WTC11 (cell line): ENCODE measurements at places on chromosomes 2 and 18.

DNA sequence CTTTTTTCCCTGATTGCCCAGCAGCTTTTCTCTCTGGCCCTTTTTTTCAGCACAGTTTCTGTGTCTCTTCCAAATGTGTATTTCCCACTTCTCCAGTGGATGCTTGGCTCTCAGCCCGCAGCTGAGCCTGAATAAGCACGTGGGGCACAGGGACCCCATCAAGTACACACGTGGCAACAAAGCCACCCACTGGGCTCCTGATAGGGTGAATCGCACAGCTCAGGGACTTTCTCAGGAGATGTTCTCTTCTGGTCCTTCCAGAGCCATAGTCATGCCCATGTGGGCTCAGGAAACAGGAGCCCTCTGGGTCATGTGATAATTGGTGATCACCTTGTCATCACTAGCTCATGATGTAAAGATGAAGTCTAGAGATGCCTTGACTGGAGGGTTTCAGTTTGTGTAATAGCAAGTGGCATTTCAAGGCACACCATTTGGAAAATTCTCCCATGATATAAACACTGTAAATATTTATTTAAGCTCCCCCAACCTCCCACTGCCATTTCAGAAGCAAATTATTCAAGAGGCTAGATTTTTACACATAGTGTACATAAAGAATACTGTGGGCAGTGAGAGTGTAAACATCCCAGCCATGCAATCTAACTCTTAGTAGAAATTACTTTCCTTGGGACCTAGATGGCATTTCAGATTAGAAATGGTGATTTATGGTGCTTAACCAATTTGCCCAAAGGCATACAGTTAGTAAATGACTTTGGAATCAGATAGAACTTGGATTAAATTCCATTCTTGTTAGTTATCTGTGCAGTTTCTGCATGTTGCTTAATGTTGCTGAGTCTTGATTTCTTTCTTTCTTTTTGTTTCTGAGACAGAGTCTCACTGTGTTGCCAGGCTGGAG is 597.5 kb downstream of the SLC4A3 start:
- no peak overlapping the region for H3K27ac ChIP-seq
- H3K4me3 ChIP-seq, result no peak overlapping the region
- no peak for DNase-seq
- H3K4me1 ChIP-seq, result peaks cover 30% of the 10 kb centered on the region
- H3K27me3 ChIP-seq, result no peaks in the 10 kb centered on the region; the same call in 1 of the 2 replicates

GRCh38 chr2:181762000-181762399 is 81.7 kb upstream of the NEUROD1 start:
- DNase-seq, result no peak
- no peaks in the 10 kb centered on the region for H3K27me3 ChIP-seq

DNA sequence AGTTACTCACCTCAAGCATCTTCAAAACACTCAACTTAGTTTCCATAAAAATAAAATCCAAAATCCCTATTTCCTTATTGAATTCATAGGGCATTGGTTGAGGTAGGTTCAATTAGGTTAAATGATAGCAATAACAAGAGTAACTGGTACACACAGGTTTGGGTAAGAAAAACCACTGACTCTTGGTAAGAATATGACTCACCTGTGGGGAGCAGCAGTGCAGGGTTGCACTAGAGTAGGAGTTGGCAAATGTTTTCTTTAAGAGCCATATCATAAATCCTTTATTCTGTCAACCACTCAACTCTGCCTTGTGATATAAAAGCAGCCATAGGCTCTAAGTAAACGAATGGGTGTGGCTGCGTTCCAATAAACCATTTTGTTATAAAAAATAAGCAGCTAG is 71.4 kb upstream of the CDH20 start:
- H3K27me3 ChIP-seq, result peaks cover 21% of the 10 kb centered on the region
- H3K4me1 ChIP-seq, result no peaks in the 10 kb centered on the region
- H3K27ac ChIP-seq, result no peak overlapping the region
- no peak overlapping the region for H3K4me3 ChIP-seq
- no peak for DNase-seq

DNA sequence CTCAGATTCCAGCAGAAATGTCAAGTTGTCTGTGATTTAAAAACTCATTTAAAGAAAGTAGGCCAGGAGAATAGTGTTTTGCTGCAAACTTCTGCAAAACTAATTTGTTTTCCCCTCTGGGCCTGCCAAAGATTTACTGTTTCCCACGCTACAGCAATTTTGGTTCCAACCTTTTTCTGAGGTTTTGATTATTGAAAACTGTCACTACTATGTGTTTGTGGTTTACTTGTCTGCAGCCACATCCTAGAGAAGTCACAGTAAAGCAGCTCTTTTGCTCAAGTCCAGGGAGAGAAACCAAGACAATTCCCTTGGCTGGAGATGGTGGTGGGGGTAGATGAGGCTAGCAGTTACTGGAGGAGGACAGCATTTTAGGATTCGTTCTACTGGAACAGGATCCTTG is 12.8 kb downstream of the IL1R2 start:
- no peak overlapping the region for H3K27ac ChIP-seq
- no peaks in the 10 kb centered on the region for H3K36me3 ChIP-seq
- no peaks in the 10 kb centered on the region; the same call in 1 of the 2 replicates for H3K27me3 ChIP-seq
- no peak overlapping the region for H3K4me3 ChIP-seq
- H3K4me1 ChIP-seq, result peaks cover 4% of the 10 kb centered on the region

DNA sequence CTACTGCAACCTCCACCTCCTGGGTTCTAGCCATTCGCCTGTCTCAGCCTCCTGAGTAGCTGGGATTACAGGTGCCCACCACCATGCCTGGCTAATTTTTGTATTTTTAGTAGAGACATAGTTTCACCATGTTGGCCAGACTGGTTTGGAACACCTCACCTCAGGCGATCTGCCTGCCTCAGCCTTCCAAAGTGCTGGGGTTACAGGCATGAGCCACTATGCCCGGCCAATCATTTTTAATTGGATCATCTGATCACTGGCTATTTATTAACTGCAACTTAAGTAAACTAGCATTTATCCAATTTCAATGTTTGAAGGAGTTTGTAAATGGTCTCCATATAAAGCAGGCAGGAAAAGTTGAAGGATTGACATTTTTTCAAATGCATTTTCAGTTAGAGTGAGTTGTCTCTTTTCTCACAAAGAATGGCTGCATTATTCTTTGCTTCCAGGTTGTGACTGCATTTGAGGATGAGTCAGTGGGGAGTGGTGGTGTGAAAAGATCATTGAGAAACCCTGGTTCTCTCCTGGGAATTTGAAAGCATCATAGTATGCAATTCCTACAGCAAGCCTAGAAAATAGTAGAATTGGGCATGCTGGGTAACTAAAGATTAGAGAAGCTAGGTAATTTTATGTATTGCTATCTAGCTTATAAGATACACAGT is 431.1 kb upstream of the ZEB2 start:
- no peak for DNase-seq
- no peaks in the 10 kb centered on the region for H3K36me3 ChIP-seq
- no peaks in the 10 kb centered on the region for H3K27me3 ChIP-seq
- no peak overlapping the region for H3K27ac ChIP-seq

DNA sequence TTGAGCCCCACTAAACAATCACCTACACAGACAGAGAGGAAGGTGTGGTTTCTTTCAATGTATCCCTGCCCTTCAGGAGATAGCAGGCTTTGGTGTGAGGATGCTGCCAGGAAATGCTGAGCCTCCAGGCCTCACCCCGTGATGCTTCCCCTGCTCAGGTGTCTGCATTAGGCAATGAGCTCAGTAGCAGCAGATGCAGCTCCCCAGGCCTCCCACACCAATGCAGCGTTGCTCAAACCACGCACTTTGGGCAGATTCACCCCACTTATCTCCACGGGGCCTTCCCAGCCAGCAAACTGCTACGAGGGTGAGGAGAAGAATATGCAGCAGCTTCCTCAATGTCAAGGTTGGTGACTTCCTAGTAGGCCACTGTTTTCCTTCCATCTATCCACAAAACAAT is 229.3 kb upstream of the PXDN start:
- no peak overlapping the region for H3K27ac ChIP-seq
- peaks cover 49% of the 10 kb centered on the region for H3K4me1 ChIP-seq
- H3K4me3 ChIP-seq, result no peak overlapping the region
- no peaks in the 10 kb centered on the region for H3K27me3 ChIP-seq
- DNase-seq, result no peak
- H3K36me3 ChIP-seq, result no peaks in the 10 kb centered on the region

DNA sequence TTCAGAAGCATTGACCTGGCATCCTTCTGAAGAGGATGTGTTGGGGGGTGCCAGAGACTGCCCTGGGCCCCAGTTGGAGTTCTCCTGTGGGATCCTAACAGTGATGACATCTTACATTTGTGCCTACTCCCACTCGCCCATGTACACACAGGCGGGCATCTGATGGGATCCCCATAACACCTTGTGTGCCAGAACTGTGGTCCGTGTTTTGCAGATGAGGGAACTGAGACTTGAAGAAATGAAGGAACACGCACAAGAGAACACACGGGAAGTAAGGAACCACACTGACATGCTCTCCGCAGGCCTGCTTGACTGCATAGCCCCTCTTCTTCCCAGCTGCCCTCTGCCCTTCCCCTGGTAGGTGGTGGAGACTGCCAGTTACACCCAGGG is 255.3 kb downstream of the MYCN start:
- no peak overlapping the region for H3K4me3 ChIP-seq
- H3K27ac ChIP-seq, result no peak overlapping the region
- H3K36me3 ChIP-seq, result no peaks in the 10 kb centered on the region
- H3K27me3 ChIP-seq, result no peaks in the 10 kb centered on the region
- DNase-seq, result no peak
- H3K4me1 ChIP-seq, result peaks cover 8% of the 10 kb centered on the region

GRCh38 chr2:134283661-134284060 is 29.8 kb downstream of the MGAT5 start:
- H3K4me1 ChIP-seq, result 0 out of 2 replicates have a peak, but pooled peaks cover 4% of the 10 kb centered on the region
- no peaks in the 10 kb centered on the region for H3K27me3 ChIP-seq
- DNase-seq, result no peak
- H3K27ac ChIP-seq, result no peak overlapping the region; the same call in 1 of the 2 replicates

GRCh38 chr2:57296795-57297517 is 749.6 kb upstream of the VRK2 start:
- no peak overlapping the region for H3K27ac ChIP-seq
- no peaks in the 10 kb centered on the region for H3K27me3 ChIP-seq
- DNase-seq, result no peak
- no peaks in the 10 kb centered on the region for H3K36me3 ChIP-seq
- H3K4me1 ChIP-seq, result peaks cover 4% of the 10 kb centered on the region; the same call in 1 of the 2 replicates

- H3K27ac ChIP-seq, result no peak overlapping the region
- H3K4me1 ChIP-seq, result no peaks in the 10 kb centered on the region
- no peaks in the 10 kb centered on the region for H3K27me3 ChIP-seq
Observed at GRCh38 chr2:180952082-180952481, 28.3 kb upstream of the UBE2E3 start.

DNA sequence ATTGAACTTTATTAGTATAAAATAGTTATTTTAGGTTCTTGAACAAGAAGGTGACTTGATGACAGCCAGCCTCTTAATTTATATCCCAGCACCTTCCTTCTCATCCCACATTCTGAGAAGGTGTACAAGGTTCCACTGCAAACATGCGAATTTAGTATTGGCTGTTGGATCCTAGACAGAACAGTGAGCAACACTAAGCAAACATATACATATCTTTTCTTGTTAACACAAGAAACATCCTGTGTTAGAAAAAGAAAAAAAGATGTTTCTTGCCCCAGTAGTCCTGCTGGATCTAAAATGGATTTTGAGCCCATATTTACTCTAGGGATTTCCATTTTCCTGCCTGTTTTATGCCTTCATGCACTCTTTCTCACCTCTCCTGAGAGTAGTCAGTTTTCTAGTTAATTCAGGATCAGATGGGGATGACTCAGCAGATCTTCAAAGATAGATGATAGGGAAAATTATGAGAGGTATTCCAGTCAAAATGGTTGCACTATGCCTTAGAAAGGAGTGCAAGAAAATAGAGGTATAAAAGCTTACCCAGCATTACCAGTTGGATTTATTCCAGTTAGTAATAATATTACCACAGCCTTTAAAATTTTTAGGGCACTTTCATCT is 336.5 kb downstream of the MEIS1 start:
- H3K4me3 ChIP-seq, result no peak overlapping the region
- H3K27me3 ChIP-seq, result no peaks in the 10 kb centered on the region
- H3K27ac ChIP-seq, result no peak overlapping the region

- no peaks in the 10 kb centered on the region for H3K27me3 ChIP-seq
- no peak for DNase-seq
- H3K4me1 ChIP-seq, result peaks cover 21% of the 10 kb centered on the region
- H3K27ac ChIP-seq, result no peak overlapping the region
- no peak overlapping the region for H3K4me3 ChIP-seq
Observed at GRCh38 chr18:67456711-67457110, 59.8 kb downstream of the DSEL start.

GRCh38 chr2:215504547-215504946 is 68.7 kb upstream of the FN1 start:
- H3K4me1 ChIP-seq, result no peaks in the 10 kb centered on the region
- H3K27me3 ChIP-seq, result no peaks in the 10 kb centered on the region
- H3K36me3 ChIP-seq, result no peaks in the 10 kb centered on the region
- DNase-seq, result no peak
- H3K27ac ChIP-seq, result no peak overlapping the region

DNA sequence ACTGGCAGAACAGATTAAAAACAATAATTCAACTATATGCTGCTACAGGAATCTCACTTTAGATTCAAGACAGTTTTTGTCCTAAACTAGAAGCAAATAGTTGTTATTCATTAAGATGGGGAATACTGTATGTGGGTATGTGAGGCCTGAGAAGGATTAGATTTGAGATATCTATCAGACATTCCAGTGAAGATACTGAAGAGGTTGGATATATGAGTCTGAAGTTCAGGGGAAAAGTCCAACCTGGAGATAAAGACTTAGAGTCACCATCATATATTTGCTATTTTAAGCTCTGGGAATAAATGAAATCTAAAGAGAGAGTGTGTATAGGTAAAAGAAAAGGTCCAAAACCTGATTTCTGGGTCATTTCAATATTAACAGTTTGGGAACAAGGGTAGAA is 96.2 kb upstream of the RBBP8 start:
- DNase-seq, result no peak
- H3K4me3 ChIP-seq, result no peak overlapping the region
- H3K27ac ChIP-seq, result no peak overlapping the region
- no peaks in the 10 kb centered on the region; the same call in 1 of the 2 replicates for H3K4me1 ChIP-seq

DNA sequence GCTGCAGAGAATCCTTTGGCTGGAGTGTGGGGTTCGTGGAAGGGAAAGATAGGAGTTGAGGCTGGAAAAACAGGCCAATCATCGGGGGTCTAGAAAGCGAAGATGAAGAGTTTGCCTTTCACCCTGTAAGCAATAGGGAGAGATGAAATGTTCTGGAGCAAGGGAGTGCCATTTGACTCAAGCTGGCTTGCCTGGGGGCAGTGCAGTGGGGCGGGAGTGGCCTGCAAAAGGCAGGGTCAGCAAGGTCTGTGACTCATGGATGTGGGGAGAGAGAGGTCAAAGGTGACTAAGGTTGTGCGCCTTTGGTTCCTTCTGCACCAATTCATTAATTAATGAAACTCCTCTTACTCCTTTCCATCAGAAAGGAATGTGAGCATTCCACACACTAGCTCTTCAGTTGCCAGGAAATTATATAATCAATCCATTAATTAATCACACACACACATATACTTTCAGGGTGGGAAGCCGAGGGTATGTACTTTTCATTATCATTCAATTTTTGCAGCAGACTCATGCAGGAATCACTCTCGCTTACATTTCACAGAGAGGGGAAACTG is 227.6 kb downstream of the MYCN start:
- H3K27me3 ChIP-seq, result no peaks in the 10 kb centered on the region; the same call in 1 of the 2 replicates
- peaks cover 45% of the 10 kb centered on the region for H3K4me1 ChIP-seq
- no peak overlapping the region for H3K27ac ChIP-seq
- no peaks in the 10 kb centered on the region for H3K36me3 ChIP-seq
- DNase-seq, result no peak
